ENCODE measurements at places on chromosomes 2 and 18.
A peak's percentile ranks its signal among the peaks of the same experiment; 100 is the strongest.

- no peak for DNase-seq
Observed at GRCh38 chr2:59690849-59691248, 862.6 kb downstream of the BCL11A start.

GRCh38 chr2:116141891-116142474 lies 1672.5 kb upstream of the DDX18 start:
- DNase-seq: no peak

- no peak for DNase-seq
Observed at GRCh38 chr2:47075361-47076125, 79.6 kb downstream of the STPG4 start.

DNA sequence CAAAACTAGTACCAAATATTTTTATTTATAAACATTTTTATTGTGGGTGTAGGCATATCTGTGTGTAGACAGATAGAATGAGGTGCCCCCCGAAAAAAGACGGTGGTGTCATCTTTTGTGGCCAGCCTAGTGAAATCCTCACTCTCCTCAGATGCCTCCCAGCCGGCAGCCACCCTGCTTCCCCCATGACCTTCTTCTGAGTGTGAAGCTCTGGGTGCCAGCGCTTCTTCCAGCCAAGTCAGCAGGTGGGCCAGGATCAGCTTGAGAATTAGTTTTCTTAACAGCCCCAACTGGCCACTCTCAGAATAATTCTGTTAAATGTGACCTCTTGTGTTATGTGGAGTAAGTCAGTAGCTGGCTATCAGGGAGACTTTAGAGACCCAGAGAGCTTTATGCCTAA lies 229.6 kb upstream of the FOSL2 start:
- DNase-seq: no peak

DNA sequence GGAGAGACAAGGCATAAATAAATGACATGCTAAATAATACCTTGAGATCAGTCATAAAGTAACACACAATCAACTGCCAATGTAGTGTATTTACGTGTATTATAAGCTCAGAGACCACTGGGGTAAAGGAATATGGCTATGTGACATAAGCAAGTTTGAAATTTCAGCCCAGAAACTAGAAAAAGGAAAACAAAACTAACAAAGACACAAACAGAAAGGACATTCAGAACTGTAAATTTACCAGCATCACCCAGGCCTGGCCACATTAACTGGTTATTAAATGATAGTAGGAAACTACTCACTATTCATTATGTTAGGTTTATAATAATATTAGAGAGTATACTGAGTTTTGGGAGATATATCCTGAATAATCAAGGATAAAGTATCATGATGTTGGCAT lies 98.8 kb downstream of the METTL8 start:
- DNase-seq: no peak

- no peak for DNase-seq
Observed at GRCh38 chr2:149261692-149262091, 68.7 kb upstream of the LYPD6 start.

DNA sequence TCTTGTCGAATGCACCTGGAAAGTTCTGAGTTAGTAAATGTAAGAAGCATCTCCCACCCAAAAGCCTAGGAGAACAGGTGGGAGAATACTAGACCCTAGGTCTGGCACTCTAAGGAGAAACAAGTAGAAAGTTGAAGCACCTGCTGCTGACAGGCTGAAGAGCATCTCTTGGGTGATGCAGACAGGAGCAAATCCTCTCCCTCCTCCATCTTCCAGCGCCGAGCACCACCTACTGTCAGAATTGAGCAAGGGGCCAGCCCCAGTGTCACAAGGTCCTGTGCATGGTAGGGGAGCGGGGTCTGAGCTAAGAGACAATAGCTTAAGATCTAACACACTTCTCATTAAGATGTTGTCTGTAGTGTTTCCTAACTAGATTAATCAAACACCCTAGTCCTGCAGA lies 52.9 kb downstream of the HK2 start:
- no peak for DNase-seq

GRCh38 chr2:215280326-215280725 lies 31.5 kb upstream of the ATIC start:
- no peak for DNase-seq

GRCh38 chr2:15115776-15116175 lies 445.4 kb downstream of the NBAS start:
- no peak for DNase-seq

DNA sequence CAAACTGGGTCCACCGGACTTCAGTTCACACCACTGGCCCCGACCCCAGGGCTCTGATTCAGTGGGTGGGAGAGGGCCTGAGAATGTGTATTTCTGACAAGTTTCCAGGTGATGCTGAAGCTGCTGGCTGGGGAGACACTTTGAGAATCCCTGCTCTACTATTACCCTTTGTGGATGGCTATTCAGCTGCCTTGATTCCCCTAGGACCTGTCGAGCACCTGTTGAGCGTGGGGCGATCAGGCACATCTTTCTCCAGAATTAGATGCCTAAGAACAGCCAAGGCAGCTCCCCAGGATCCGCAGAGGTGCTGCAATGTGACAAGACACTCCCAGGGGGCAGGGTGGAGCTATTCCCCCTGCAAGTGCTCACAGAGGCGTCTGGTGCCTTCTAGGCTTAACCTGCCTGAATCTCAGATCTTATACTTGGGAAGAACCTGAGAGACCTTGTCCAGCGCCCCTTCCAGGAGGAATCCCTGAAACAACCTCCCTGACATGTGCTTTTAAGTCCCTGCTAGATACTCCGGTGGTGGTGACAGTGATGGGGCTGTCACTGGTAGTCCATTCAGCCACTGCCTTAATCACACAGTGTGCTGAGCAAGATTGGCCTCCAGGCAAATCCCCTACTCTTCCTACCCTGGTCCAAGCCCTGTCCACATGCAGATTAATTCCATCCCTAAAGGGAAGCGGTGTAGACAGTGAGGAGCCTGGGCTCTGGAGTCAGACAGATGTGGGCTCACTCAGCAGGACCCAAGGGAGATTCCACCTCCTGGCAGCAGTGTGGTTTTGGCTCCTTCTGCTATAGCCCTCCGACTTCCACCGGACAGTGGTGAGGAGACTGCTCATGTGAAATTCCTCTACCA lies 43.4 kb upstream of the OTOF start:
- DNase-seq: peak; percentile 85

- DNase-seq: no peak
Observed at GRCh38 chr2:109243526-109244303, 114.7 kb downstream of the SH3RF3 start.

DNA sequence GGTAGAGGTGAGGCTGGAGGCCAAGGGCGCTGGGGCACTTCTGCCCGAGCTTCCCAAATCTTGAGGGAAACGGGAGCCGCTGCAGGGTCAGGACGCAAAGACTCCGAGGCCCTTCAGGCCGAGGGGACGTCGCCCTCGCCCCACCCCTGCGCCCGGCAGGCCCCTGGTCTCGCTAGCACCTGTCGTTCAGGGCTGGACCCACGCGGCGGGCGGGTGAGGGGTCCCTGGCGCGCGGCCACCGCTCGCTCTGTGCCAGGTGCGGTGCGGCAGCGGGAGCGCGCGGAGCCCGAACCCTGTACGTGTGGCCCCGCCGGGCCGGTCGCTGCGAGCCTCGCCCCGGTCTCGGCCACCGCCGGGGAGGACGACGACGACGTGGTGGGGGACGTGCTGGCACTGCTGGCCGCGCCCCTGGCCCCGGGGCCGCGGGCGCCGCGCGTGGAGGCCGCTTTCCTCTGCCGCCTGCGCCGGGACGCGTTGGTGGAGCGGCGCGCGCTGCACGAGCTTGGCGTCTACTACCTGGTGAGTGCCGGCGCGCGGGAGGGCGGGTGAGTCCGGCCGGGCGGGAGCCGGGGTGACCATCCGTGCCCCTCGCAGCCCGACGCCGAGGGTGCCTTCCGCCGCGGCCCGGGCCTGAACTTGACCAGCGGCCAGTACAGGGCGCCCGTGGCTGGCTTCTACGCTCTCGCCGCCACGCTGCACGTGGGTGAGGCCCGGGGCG lies 4.9 kb downstream of the ERFE start:
- DNase-seq: no peak

- DNase-seq: no peak
Observed at GRCh38 chr18:79935499-79935898, 16.0 kb downstream of the SLC66A2 start.

GRCh38 chr2:57510704-57511103 lies 535.9 kb upstream of the VRK2 start:
- no peak for DNase-seq

GRCh38 chr2:38075507-38076151 lies at the start of gene CYP1B1:
TSS of gene CYP1B1 (minus strand) at chr2:38076151. CDS start at chr2:38075388, 763 bp downstream.
- no peak for DNase-seq

Data from NCI-H2171 treated with DMSO at 0.1 percent for 48 hours (cell line).